CD4-positive, alpha-beta T cell treated with Interferon alpha-2 for 1 hour (primary cell): ENCODE measurements at places on chromosomes 2 and 18.

DNA sequence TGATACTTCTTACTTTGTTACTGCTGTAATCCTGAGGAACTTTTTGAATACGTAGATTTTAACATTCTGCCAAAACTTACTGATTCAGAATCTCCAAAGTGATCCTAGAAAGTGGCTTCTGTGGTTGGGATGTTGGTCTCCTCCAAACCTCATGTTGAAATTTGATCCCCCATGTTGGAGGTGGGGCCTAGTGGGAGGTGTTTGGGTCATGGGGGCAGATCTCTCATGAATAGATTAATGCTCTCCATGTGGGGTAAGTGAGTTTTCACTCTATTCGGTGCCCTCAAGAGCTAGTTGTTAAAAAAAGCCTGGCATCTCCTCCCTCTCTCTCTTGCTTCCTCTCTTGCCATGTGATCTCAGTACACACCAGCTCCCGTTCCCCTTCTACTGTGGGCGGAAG, 329.9 kb downstream of the HRH4 start:
- no peak for DNase-seq

DNA sequence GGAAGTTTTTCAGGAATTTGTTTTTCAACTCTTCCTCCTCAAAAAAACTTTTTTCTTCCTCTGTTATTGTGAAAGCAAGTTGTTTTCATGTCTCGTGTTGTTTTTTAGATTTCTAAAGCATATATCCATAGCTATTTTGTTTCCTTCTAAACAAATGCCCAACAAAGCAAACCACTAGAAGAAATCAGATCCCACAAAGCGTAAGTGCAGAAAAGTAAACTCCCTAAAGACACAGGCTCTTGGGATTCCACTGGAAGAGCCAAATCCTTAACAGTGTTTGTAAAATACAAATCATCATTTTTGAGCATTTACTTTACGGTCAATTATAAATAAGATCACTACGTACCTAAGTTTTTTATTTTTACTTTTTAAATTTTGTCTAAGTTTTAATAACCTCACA, 21.7 kb upstream of the RIF1 start:
- DNase-seq = no peak

DNA sequence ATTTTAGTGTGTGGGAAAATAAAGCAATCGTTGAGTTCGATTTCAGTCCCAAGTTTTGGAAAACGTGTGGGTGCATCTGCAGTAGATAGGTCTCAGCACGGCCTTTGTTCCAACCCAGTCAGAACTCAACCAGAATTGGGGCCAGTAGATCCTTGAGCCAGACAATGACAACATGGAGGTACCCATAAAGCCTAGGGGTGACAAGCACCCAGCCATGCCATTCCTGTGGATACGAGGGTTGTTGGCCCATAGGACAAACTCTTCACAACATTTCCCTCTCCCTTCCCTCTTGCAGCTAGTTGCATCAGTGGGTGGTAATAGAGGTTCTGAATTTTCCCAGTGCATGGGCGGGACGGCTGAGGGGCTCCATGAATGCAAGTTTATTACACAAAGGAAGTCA, 60.1 kb downstream of the ST3GAL5 start:
- no peak for DNase-seq

DNA sequence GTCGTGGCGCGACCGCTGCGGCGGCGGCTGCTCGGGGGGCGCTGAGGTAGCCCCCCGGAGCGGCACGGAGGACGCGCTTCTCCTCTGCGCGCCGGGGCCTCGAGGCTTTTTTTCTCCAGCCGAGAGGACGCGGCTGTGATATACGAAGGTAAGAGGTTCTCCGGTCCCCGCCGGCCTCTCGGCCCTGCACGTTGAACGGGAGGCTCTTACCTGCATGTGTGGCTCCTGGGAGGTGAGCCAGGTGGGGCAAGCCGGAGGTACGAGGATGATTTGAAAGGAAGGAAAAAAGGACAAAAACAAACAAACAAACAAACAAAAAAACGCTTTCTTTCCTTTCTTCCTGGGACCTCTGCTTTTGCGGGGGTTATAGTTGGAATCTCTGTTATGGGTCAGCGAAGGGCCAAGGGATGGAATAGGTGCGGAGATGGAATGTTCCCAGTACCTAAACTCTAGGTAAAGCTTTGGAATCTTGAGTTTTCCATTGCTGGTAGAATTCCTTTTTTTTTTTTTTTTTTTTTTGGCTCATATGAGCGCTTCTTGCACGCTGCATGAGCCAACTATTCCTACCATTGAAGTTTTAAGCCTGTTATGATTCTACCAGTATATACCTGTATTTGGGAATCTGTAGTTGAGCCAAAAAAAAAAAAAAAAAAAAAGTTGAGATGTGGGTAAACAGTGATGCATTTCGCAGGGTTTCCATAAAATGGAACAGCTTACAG, 674 bp downstream of the PTPN4 start:
- DNase-seq = no peak

- DNase-seq = no peak
Observed at GRCh38 chr2:69260666-69261065, 126.4 kb downstream of the GFPT1 start.

- no peak for DNase-seq
Observed at GRCh38 chr2:239566995-239567568, 166.3 kb upstream of the HDAC4 start.

- DNase-seq = no peak
Observed at GRCh38 chr18:48979944-48980890, 29.5 kb upstream of the SMAD7 start.

DNA sequence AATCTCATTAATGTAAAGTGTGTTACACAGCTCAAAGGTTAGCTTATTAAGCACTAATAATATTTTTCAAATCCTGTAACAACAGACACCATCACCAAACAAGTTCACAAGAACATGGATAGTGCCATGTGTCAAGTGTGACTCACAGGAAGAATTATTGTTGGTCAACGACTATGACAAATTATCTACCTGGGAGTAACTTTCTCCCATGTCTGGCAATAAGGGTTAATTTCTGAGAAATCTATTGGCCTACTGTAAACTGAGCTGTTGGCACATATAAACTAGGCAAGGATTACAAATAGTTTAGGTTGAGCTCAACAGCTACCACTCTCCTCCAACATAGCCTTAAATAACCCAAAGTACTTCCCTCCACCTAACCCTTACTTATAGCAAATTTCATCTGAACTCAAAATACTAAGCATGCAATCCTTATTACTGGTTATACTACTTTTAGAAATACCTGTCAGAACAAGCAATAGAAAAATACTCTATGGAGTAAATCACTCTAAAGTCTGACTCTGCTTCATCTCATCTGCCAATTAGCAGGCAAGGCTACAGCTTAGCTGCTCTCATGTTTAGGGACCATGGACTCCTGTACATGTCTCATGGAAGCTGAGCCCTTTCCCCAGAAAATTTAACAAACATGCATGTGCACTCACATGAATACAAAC, 223.0 kb downstream of the NBAS start:
- no peak for DNase-seq

- DNase-seq = no peak
Observed at GRCh38 chr18:57175532-57175931, 28.6 kb downstream of the BOD1L2 start.

DNA sequence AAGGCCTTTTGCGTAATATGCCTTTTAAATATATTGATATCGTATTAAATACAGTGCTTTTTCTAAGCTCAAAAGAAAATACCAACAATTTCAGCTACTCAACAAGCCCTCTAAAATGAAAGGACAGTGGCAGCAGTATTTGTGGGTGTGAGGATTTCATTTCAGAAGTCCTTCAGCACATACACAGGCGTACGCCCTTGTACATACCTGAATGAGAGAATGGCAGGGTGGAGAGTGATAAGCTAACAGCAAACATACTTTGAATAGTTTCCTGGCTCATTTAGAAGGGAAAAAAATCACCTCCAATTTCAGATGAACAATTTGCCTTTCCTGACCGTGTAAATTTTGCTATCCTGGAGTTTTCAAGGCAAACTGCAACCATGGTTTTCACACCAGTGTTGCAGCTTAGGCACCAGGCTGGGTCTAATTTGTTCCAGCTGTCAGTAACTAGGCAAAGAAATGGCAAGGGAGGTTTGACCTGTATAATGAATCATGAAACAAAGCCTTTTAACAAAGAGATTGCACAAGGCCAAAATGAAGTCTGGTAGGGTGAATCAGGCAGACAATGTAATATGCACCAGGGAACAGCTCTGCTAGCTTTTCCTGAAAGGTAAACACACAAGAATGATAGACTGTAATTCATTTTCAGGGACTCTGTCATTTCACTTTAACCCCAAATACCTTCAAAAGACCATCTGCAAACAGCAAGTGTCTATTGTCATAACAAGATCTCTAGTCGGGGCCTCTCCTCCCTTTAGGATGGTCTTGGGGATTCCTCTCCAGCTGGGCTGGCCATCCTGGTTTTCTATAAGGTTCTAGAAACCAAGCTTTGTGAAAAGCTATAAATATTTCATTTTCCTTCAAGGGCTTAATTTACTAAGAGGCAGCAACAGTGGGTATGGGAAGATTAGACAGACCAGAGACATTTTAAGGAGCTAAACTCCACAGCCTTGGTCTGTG, 11.5 kb downstream of the ANKRD29 start:
- DNase-seq = no peak

DNA sequence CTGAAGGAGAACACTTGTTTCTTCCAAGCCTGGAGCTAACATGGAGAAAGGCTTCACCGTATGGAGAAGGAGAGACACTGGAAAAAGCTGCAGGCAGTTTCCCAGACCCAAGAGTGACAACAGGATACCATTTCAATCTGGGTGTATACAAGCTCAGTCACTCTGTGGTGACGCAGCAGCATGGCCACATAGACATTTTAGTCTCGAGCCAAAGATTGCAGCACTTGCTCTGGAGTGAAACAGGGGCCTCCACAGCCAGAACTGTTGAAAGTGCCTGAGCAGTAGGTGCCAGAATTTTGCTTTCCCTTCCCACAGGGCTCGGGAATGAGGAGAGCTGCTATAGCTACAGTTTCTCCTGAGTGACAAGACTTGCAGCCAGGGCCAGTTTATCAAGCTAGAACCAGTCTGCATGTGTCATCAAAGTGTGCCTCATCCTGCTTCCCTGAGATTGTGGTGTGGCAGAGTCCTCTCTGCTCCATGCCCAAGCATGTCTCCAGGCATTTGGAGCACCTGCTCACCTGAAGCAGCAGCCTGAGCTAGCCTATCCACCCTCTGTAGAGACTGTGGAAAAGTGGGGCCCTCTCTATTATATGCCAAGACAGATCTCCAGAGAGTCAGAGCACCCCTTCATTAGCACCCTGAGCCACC, 234.6 kb upstream of the CDH19 start:
- DNase-seq = no peak

- no peak for DNase-seq
Observed at GRCh38 chr2:42048299-42049220, 739 bp downstream of the PKDCC start.

GRCh38 chr2:215615803-215616174, 179.9 kb upstream of the FN1 start:
- DNase-seq = no peak

DNA sequence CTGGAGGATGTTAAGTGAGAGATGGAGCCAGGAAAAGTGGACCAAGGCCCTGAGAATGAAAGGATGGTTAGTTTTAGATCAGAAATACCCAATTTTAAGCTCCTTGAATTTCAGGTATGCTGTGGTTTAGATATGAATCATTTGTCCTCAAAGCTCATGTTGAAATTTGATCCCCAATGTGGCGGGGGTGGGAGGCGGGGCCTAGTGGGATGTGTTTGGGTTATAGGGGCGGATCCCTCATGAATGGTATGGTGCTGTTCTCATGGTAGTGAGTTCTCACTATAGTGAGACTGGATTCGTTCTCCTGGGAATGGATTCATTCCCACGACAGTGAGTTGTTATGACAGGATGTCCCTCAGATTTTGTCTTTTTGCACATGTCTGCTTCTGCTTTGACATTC, 11.4 kb downstream of the MYO5B start:
- DNase-seq = no peak

DNA sequence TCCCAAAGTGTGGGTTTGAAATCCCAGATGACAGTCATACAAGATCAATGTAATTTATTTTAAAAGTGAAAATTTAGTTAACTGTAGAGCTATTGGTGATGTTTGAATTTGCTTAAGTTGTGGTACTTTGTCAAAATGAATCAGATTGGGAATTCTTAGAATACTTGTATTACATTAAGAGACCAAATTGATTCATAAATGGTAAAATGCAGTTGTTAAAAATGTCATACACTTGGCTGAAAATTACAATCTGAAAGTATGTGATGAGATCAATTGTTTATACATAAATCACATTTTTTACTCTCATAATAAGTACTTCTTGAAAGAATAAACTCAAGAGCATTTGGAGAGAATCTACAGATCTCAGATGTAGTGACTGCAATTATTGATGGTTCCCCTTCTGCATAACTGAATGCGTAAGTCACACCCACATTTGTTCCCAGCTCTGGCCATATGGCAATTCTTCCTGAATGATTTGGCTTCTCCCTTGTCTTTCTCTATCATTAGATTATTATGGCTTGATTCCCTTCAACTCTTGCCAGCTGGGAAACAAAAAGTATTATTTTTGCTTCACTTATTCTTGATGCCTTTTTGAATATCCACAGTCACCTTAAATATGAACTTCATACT, 558.5 kb downstream of the CPS1 start:
- no peak for DNase-seq

DNA sequence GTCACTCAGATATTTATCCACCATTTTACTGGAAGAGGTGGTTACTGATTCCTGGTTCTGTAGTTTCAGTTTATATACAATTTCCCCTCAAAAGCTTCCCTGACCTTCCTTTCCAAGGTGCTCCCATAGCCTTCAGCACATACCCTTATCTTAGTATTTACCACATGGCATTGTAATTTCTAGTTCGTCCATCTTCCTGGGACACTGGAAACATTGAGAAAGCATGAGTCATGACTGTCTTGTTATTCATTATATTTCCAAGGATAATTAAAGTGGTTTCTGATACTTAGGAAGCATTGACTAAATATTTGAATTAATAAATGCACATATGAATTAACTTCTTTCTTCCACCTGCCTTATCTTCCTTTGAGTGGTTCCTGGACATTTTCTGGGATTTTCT, 203.8 kb downstream of the ETAA1 start:
- no peak for DNase-seq

GRCh38 chr2:79612999-79613398, 100.1 kb downstream of the CTNNA2 start:
- no peak for DNase-seq

- no peak for DNase-seq
Observed at GRCh38 chr2:74886811-74887210, 52.9 kb downstream of the HK2 start.

DNA sequence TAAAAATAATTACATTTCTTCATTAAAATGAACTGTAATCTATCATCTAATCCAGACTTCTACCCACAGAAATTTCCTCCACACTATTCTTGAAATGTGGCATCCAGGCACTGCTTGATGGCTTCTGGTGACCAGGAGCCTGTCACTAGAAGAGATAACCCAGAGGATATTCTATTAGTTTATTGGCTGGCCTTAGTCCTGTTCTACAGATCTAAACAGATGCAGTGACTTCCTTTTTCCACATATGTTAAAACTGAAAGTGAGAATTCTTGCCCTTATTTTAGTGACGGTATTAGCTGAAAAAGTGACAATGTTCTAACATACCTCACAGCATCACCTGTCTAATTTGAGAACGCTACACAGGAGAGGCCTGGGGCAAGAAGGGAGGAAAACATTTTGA, 775.4 kb downstream of the TSN start:
- no peak for DNase-seq

GRCh38 chr2:126717928-126718327, 62.0 kb downstream of the GYPC start:
- DNase-seq = no peak

GRCh38 chr18:44876024-44876423, 195.3 kb downstream of the SETBP1 start:
- no peak for DNase-seq
